ENCODE measurements at places on chromosomes 1 and 21.
A peak's percentile ranks its signal among the peaks of the same experiment; 100 is the strongest.

DNA sequence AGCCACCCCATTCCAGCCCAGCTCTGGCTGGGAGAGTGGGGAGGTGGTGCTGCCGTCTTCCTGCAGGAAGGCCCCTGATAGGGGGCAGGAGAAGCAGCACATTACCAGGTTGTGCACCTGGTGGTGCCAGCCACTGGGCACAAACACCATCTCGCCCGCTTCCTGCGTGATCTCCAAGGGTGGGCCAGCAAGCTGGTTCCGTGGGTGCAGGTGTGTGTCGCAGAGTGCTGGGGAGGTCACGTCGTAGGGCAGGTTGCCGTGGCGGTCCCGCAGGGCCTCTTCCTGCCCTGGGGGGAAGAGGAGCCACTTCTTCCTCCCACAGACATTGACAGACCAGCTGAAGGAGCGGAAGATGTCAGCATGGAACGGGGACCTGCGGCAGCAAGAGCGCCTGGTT is 1.8 kb downstream of the JMJD4 start:
- no peak for ATAC-seq

- no peak for ATAC-seq
These were observed 577 bp downstream of the RAB3GAP2 start for GRCh38 chr1:220271706-220272046.

DNA sequence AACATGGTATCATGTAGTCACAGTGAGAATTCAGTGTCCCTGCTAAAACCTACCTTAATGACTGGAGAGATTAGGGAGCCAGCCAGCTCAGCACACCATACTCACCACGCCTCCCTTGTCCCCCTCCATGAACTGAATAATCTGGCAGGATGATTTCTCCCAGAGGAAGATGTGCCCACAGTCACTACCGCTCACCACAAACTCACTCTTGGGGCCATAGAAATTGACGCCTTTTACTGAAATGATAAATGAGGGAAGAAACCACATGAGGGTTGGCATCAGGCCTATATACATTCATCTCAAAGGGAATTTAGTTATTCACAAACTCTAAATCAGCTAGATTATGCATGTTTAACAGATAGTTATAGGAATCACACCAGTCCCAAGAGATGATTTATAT is 17.4 kb downstream of the PEA15 start:
- no peak for ATAC-seq

DNA sequence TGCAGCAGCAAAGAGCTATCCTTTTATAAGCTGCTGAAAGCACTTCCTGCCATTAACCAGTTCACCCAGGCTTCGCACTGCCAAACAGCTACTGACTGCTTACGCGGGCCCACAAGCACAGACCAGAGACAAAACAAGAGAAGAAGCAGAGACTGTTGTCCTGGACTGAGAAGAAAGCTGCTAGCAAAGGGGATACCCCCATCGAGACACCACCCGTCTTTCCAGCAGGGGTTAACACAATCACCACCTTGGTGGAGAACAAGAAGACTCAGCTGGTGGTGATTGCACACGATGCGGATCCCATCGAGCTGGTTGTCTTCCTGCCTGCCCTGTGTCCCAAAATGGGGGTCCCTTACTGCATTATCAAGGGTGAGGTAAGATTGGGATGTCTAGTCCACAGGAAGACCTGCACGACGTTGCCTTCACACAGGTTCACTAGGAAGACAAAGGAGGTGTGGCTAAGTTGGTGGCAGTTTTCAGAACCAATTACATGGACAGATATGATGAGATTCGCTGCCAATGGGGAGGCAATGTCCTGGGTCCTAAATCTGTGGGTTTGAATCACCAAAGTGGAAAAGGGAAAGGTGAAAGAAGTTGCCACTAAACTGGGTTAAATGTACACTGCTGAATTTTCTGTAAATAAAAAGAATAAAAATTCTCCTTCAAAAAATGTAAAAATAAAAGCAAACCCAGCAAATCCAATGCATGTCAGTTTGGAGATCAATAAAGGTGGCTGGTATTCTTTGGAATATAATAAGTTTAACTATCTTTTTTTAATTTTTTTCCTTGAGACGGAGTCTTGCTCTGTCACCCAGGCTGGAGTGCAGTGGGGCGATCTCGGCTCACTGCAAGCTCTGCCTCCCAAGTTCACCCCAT is 1.2 kb downstream of the FMO5 start:
- no peak for ATAC-seq

- no peak for ATAC-seq
These were observed 55.3 kb downstream of the NEK7 start for GRCh38 chr1:198212126-198212525.

- ATAC-seq, result no peak
These were observed 3.2 kb downstream of the LYPD8 start for GRCh38 chr1:248752161-248753028.

- ATAC-seq, result no peak
These were observed 39.8 kb downstream of the GJA5 start for GRCh38 chr1:147720557-147720956.

DNA sequence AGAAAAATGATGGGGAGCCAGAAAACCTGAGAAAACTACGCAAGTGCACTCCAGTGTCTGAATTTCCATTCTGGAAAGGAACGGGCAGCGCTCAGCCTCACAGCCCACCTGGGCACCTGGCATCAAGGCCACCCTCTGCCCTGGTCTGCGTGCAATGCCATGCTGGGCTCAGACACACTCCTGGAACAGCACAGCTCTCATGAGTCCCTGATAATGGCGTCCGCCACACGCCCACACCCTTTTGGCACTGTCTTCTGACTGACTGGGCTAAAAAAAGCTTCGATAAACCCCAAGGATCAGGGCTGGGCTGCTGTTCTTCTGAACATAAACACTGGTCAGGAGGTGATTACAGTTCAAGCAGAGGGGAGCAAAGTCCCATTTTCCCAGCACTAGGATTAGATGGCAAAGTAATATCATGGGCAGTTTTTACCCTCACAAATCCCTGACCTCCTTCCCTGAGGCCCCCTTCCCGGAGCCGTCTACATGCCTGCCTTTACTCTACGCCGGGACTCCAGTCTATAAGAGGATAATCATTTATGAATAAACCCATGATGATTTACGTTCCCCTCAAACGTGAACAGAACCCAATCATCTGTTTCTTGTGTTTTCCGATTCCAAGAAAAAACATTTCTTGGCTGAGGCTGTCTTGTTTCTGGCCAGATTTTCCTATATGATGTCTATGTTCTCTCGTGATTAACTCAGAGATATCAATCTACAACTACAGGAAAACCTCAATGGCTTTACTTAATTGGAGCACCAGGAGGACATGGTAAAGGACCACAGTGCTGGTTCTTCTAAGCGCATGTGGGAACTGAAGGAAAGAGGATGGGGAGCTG is 22.6 kb downstream of the RCAN1 start:
- ATAC-seq, result no peak

- ATAC-seq, result no peak
These were observed 17.1 kb downstream of the THEM4 start for GRCh38 chr1:151892190-151892589.

DNA sequence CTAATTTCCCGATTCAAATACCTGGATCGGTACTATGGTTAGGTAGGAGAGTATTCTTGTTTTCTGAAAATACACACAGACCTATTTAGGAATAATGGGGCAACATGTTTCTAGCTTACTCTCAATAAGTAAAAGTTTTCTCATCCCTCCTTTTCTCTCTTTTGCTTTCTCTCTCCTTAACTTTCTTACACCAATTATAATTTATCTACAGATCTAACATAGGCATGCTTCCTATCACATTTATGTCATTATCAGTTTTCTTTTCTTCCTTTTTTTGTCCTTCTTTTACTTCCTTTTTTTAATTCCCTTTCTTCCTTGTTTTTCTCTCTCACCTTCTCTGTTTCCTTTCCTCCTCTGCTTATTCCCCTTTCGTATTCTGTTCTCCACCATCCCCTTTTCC is 20.3 kb downstream of the SNX7 start:
- ATAC-seq, result no peak

DNA sequence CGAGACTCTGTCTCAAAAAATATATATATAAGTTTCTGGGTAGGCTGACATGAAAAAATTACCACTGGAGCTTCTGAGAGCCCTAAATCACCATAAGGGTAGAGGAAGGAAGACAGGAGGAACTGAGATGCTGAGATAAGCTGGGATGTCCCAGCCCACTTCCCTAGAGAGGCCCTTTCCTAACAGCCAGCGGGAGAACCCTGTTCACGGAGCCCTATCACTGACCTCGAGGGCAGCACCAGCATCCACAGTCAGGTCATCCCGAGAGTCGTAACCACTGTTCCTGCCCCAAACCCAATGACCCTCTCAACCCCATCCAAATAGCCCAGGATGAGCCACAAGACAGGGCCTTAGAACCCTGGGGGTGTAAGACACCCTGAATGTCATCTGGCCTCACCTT is 77.5 kb downstream of the CD34 start:
- ATAC-seq, result no peak

DNA sequence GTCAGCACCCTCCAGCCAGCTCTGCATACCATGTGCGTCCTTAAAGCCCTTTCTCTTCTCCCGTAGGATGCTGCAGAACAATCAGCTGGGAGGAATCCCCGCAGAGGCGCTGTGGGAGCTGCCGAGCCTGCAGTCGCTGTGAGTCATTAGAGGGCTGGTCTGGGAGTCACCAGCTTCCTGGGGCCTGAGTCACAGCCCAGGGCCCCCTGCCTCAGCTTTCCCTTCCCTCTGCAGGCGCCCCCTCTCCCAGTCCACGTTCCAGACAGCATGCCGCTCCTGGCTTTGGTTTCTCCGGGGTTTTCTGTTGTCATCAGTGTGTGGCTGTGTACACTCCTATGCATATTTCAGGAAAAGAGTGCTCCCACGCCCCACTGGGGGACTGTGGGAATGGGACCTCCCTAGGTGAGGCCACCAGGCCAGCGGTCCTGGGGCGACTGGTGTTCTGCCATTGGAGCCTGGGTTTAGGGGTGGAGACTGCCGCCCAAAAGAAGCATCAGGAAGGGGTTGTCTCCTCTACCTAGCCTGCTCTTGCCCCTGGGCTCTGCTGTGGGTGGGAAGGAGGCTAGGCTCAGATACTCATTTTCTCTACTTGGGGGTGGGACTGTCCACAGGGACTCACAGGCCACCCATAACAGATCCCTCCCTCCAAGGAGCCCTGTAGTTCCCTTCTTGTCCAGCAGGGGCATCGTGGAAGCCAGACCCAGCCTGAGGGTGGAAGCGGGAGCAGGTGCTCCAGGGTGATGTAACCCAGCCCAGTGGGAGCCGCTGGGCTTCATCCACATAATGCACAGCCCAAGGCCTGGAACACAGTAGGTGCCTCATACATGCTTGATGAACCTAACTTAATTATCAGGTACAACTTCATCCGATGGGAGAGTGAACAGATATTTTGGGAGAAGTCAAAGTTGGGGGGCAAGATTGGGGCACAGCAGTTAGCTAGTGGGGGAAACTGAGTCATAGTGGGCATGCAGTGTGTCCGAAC is 42.5 kb downstream of the LGR6 start:
- ATAC-seq, result peak; percentile 69

GRCh38 chr1:10623686-10624145 is 149.0 kb downstream of the PEX14 start:
- no peak for ATAC-seq

- no peak for ATAC-seq
These were observed 28.7 kb downstream of the STYXL2 start for GRCh38 chr1:167122568-167122967.

DNA sequence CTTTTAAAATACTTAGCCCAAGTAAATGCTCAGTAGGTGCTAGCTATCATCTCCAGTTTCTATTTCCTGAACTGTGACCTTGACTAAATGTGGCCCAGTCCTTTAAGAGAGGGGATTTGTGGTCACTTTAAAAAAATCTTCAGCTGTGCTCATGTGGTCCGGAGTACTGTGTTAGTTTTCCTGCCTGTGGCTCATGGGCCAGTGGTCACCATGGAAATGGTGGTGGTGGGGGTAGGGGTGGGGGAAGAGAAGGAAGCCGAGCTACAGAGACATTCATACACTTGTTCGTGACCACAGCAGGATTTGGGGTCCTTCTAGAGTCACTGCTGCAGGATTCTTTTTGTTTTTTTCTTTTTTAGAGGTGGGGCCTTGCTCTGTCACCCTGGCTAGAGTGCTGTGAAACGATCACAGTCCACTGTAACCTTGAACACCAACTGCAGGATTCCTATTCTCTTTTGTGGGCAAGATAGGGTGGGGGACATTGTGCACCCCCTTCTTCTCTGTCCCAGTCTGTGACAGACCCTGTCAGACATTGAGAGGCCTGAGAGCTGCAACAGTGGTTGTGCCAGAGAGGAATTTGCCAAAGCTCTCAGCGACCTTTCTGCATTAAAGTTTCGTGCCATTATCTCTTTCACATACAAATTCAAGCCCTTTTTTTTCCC is 25.8 kb downstream of the KIF26B start:
- no peak for ATAC-seq

- no peak for ATAC-seq
These were observed 35.4 kb downstream of the CHRM3 start for GRCh38 chr1:239421811-239422210.

- no peak for ATAC-seq
These were observed 70.8 kb upstream of the PRKACB start for GRCh38 chr1:84073266-84073665.

GRCh38 chr1:109931189-109931731 is 20.6 kb downstream of the CSF1 start:
- no peak for ATAC-seq

DNA sequence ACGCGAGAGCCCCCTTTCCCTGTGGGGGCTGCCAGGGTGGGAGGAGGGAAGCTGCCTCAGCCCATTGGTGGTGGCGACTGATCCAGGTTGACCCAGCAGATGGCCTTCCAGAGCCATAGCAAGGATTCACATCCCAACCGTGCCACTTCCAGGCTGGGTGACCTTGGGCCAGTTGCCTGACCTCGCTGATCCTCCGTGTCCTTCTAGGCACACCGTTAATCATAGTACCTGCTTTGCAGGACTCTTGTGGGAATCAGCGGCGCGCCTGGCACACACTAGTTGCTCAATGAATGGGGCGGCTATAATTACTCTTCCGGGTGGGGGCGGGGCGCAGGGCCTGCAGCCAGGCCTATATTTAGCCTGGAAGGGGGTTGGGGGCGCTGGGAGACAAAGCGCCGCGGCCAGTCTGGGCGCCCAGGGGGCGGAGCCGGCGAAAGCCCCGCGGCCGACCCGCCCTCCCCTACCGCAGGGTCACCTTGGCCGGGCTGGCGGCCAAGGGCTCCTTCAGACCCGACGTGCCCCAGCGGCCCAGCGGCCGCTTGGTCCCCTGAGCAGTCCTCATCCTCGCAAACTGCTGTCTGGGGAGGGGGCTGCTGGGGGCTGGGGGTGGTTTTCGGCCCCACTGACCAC is 5.1 kb downstream of the HSPB7 start:
- ATAC-seq, result peak; percentile 31

DNA sequence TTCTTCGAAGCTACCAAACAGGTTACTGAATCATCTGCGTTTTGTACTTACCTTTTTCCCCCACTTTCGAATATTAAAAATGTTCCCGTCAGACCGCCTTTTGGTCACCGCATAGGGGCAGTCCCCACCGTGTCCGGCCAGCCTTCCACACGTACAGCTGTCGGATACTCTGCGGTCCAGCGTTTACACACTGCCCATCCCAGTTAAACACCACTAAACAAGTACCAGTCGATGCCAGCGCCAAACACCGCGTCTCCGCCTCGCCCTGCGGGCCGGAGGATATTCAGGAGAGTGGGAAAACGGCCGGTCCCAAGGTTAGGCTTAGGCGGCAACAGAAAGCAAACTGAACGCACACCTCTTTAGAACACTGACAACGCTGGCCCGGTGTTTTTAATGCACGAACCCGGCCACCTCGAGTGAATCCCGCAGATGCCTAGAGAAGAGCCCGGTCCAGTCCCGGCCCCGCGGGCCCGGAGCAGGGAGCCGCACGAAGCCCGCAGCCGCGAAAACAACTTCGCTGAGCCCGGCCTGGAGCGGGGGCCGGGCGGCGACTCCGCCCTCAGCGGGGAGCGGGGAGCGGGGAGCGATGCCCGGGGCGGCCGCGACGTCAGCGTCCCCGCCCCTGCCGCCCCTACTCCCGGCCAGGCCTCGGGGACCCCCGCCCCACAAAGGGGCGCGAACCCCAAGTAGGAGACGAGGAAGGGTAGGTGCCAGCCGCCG is 730 bp upstream of the PHF13 start:
- ATAC-seq, result peak; percentile 62
